Fibroblast of upper back skin (primary cell): ENCODE measurements at places on chromosomes 13 and 19.

DNA sequence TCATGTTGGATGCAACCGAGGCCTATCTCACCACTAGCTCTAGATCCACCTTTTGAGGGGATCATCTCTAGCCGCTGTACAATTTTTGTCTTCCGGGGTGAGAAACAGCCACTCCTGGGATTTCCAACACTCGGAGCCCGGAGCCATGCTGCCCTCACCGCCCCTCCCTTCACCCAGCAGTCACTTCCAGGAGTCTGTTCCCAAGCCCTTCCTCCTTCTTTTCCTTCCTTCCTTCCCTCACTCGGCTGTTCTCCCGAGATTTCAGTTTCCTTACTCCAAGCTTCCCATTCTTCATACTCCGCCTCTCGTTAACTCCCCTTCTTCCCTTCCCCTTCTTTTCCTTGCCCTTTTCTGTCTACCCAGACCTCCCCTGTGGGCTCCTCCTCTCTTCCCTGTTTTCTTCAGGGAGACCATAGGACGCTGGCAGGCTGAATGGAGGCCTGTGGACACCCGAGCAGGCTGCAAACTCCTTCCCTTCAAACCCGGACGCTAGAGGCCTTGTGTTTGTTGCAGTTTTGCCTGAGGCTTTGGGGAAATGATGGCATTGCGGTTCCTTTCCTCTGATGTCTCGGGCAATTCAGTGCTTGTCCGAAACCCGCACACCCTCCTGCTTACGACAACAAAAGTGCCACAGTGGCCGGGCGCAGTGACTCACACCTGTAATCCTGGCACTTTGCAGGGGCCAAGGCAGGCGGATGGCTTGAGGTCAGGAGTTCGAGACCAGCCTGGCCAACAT lies 96.0 kb downstream of the CAB39L start:
- no peak for DNase-seq

- peak; percentile 79 for DNase-seq
Observed at GRCh38 chr19:19171821-19172532, 1.9 kb upstream of the MEF2B start.

- no peak for DNase-seq
Observed at GRCh38 chr13:36639610-36640009, 34.2 kb upstream of the SERTM1 start.

GRCh38 chr19:13788991-13789390 lies 6.3 kb upstream of the ZSWIM4 start:
- peak; percentile 86 for DNase-seq

DNA sequence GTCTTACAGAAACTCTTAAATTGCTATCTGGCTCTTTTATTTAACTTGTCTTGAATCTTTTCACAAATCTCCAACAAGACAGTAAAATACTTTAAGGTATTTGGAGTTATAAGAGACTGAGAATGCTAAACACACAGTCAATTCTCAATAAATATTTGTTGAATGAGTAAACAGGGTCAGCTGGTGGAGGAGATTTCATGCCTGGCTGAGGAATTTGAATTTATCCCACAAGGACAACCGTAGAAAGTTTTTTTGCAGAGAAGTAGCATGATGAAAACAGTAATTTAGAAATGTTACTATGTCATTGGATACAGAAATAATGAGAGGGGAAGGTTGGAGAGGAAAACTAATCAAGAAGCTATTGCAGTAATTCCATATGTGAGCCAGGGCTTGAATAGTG lies 1223.7 kb downstream of the PCDH17 start:
- DNase-seq = peak; percentile 41

DNA sequence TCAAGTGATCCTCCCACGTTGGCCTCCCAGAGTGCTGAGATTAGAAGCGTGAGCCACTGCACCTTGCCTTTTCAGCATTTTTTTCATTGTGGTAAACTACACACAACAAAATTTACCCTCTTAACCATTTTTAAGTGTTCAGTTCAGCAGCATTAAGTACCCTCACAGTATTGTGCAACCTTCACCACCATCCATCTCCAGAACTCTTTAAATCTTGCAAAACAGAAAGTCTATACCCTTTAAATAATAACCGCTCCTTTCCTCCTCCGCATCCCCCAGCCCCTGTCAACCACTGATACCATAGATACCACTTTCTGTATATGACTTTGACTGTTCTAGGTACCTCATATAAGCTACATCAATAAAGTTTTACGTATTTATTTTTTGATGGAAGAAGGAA lies 20.8 kb upstream of the CASP14 start:
- DNase-seq = no peak

GRCh38 chr13:34591129-34591528 lies 350.9 kb upstream of the NBEA start:
- DNase-seq = no peak

DNA sequence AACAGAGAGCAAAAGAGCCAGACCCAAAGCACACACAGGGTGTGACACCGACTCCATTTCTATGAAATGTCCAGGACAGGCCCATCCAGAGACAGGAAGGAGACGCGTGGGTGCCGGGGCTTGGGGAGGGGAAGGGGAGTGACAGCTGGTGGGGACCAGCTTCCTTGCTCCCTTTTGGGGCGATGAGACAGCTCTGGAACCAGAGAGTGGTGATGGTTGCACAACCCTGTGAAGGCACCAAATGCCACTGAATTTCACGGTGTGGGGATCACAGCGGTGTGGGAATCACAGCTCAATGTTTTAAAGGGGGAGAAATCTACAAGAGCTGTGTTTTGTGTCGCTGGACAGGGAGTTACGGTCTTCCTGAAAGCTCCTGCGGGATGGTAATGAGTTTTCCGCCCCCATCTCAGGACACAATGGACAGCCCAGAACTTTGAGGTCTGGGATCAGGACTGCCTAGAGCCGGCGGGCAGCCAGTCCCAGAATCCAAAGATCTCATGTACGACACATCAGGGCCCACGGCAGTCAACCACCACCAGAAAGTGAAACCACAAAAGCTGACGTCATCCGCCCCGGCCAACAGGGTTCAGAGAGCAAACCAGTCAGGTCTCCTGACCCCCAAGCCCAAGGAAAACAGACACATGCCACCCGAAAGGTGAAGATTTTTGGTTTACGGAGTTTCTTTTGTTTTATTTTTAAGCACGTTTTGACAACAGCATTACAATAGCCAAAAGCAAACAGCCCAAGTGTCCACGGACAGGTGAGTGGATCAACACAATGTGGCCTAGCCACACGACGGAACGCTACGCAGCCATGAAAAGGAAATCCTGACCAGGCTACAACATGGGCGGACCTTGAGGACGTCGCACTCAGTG lies 7.3 kb downstream of the SGTA start:
- no peak for DNase-seq

GRCh38 chr13:30722361-30722760 lies 13.0 kb upstream of the ALOX5AP start:
- DNase-seq = peak; percentile 69

DNA sequence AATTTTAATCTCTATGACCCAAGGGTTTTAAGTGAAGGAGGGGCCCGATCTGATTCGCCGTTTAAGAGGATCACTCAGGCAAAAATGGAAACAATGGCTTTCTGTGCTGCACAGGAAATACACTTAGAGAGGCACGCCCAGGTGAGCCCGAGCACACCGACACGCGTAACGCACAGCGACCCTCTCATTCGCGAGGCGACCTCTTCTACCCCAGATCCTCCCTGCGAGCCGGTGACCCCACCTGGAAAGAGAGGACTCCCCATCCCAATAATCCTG lies 216 bp downstream of the SH2D3A start:
- DNase-seq = no peak
